ENCODE measurements at places on chromosomes 1 and 21.

- no peak for DNase-seq
Measured at GRCh38 chr1:59689730-59690129, 125.0 kb upstream of the HOOK1 start.

- no peak for DNase-seq
Measured at GRCh38 chr1:157131281-157131680, 6.9 kb downstream of the ETV3 start.

GRCh38 chr1:46647611-46648010 lies 20.6 kb downstream of the ATPAF1 start:
- DNase-seq, result no peak

GRCh38 chr1:31019401-31019800 lies 46.1 kb downstream of the PUM1 start:
- no peak for DNase-seq

DNA sequence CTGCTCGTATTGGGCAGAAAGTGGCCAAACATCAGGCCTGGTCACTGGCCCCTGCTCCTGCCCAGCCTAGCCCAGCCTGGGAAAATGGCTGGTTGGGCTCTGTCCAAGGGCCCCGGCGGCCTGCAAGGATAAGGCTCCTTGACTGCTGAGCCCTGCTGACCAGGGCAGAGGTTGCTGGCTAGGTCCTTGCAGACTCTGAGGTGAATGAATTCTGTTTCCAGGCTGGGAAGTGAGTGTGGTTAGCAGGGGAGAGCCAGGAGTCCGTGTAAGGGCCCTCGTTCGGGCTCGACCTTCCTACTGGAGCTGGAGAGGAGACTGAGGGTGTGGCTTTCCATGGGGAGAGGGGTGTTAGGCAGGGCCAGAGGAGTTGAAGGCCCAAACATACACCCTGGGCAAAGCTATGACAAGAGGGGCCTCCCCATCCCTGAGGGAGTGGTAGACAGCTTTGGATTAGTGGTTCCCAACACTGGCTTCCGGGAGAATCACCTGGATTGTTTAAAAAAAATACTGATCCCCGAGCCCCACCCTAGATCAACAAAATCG lies 20.6 kb downstream of the CSF1 start:
- DNase-seq, result peak; percentile 94

Data from NT2/D1 (cell line).